ENCODE measurements at places on chromosomes 13 and 19.

DNA sequence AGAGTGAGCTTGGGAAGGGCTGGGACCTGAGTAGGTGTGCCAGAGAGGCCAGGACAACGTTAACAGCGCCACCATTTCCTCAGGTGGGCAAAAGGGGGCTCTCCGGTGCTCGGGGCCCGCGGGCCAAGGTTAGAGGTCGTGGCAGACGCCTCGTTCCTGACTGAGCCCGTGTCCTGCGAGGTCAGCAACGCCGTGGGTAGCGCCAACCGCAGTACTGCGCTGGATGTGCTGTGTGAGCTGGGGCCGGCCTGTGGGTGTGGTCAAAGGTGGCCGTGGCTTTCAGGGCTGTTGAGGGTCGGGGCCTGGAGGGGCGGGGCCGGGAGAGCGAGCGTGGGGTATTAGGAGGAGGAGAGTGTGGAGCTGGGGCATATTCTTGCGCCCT lies 3.7 kb downstream of the KIRREL2 start:
- no peak for DNase-seq

DNA sequence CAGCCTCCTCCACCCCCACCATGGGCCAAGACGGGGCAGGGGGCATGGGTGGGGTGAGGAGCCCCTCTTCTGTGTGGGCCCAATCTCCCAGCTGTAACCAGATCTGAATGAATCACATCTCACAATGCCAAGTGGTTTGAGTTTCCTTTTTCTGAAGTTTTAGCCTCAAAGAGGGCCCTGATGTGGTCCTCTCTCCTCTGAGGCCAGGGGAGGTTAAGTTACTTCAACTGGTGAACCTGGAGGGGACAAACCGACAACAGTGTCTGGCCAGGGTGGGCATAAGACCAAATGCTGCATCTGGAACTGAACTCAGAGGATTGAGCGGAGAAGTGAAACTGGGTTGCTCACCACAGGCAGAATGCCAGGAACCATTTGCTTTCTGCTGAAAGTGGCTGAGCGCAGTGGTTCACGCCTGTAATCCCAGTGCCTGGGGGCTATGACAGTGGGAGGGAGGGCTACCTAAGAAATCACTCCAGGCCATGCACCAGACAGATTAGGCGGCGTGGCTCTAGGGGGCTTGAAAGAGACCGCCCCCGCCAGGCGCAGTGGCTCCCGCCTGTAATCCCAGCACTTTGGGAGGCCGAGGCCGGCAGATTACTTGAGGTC lies 15.4 kb upstream of the IRGC start:
- DNase-seq = peak; percentile 98

DNA sequence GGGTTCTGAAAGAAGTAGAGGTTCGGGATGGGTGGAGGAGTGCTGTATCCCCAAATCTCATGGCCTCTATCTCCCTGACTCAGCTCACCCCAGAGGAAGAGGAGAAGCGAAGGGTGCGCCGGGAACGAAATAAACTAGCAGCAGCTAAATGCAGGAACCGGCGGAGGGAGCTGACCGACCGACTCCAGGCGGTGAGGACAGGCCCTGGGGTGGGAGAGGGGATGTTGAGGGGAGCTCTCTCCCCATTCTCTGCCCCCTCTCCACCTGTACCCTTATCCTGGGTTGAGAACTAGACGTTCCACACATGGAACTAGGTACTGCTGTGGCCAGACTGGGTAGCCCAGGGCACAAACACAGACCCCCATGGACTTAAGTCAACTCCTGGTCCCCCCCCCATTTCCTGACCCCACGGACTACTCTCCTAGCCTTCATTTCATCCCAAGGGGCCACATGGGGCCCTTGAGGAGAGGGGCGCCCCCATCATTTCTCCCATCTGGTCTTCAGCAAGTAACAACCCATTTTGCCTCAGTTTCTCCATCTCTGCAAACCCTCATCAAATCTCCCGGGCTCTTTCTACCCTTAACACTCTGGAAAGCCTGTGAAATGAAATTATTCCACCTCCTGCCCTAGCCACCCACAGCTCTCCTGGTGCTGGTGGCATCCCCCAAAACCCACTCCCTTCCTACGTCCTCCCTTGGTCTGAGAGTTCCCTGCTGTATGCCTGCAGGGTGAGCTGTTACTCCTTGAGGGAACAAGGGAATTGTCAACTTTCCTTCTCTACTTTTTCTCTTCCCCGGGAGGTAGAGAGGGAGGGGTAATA lies 3.5 kb downstream of the FOSB start:
- no peak for DNase-seq

DNA sequence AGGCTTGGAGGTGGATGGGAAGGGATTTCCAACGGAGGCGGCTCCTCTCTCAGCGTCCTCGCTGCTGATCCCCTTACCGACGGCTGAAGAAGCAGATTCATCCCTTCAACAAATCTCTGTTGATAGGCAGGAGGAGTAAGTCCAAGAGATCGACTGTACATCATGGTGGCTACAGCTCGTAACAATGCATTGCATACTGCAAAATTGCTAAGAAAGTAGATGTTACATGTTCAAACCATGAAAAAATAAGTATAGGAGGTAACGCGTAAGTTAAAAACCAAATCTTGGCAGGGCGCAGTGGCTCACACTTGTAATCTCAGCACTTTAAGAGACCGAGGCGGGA lies 468 bp upstream of the SLC39A3 start:
- DNase-seq = no peak

DNA sequence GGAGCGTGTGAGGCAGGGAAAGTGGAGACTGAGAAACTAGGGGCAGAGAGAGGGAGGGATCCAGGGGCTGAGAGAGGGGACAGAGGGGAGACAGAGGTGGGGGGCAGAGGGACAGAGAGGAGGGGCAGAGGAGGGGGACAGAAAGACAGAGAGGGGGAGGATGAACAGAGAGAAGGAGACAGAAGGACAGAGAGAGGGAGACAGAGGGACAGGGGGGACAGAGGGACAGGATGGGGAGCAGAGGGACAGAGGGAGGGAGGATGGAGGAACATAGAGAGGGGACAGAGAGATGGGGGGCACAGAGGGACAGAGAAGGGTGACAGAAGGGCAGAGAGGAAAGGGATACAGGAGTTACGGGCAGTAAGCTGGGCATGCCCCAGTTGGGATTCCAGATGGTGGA lies 14.7 kb upstream of the NANOS2 start:
- DNase-seq = no peak

DNA sequence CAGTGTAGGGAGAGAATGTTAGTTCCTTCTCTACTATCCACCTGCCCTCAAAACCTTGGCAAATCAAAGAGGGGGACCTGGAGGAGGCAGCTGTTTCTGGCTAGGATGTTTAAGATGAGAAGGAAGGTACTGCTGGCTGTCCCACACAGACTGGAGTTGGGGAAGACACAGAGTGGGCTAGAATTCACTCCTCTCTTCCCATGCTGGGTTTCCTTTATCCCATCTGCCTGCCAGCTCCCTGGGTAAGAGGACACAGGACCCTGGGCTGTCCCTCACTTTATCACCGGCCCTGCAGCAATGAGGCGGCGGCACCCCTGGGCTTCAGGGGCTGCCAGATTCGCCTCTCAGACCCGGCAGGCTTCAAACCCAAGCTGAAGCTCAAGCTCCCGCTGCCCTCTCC lies 69.5 kb downstream of the KLF2 start:
- DNase-seq = no peak

DNA sequence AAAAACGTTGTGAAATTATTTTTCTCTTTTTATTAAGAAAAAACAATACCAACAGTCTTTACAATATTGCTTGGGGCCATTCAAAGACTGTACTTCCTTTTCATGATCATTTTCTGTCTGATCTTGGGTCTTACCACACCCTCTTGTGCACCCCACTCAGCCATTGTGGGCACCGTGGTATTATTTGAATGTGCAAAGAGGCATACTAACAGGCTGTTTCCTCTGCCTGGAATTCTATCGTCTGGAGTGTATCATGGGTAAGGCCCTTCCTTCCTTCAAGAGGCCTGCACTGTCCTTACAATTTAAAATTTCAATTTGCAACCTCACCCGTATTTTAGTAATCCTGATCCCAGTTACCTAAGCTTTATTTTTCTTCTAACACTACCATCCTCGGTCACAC lies 76.5 kb downstream of the FGF14 start:
- no peak for DNase-seq

DNA sequence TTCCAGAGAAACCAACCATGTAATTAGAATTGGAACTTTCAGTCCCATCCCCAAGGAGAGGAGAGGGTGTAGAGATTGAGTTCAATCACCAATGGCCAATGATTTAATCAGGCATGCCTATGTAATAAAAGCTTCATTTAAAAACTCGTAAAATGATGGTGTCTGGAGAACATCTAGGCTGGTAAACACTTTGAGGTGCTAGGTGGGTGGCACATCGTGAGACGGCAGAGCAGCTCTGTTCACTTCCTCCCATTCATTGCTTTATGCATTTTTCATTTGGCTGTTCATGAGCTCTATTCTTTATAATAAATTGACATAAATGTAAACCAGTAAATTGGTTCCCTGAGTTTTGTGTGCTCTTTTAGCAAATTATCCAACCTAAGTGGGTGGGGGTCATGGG lies 90.1 kb downstream of the ELF1 start:
- no peak for DNase-seq

DNA sequence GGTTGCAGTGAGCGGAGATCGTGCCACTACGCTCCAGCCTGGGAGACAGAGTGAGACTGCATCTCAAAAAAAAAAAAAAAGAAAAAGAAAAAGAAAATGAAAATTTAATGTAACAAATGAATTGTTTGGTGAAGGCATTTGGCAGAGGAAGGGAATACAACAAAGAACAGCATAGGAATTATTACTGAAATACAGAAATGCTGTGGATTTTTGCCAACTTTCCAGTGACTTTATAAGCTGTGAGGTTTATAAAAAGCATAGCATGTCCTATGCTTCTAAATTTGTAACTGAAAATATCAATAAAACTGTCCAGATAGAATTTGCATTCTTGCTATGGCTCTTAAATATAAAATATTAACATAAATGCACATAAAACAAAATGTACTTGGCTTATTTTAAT lies 112.9 kb upstream of the IRS2 start:
- DNase-seq = no peak

DNA sequence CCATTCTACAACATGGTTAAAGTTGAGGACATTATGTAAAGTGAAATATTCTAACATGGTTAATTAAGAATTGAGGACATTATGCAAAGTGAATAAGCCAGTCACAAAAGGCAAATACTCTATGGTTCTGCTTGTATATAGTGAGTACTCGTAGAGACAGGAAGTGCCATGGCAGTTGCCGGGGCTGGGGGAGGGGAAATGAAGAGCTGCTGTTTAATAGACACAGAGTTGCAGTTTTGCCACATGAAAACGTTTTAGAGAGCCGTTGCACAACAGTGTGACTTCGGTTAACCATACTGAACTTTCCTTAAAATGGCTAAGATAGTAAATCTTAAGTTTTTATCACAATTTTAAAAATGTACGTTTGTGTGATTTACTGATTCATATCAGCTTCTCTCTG lies 176.9 kb downstream of the SHISA2 start:
- DNase-seq = no peak

GRCh38 chr13:32056316-32056715 lies 24.7 kb downstream of the FRY start:
- DNase-seq = no peak

DNA sequence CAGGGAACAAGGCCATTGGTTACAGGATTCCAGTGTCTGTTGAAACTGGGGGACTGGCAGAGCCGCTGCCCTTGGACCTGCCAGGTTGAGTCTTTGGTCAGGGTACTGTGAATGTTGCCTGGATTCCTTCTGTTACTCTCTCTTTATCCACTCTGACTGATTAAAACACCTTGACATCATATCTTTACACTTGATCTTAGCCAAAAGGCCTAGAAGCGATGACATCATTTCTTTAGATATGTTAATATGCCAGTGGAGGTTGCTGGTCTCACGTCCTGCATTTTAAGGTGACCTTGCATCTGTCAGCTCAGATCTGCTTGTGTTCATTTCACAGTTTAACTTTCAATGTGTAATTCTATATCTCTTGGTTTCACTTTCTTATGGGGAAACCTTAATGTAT lies 9.2 kb downstream of the GPATCH1 start:
- no peak for DNase-seq

DNA sequence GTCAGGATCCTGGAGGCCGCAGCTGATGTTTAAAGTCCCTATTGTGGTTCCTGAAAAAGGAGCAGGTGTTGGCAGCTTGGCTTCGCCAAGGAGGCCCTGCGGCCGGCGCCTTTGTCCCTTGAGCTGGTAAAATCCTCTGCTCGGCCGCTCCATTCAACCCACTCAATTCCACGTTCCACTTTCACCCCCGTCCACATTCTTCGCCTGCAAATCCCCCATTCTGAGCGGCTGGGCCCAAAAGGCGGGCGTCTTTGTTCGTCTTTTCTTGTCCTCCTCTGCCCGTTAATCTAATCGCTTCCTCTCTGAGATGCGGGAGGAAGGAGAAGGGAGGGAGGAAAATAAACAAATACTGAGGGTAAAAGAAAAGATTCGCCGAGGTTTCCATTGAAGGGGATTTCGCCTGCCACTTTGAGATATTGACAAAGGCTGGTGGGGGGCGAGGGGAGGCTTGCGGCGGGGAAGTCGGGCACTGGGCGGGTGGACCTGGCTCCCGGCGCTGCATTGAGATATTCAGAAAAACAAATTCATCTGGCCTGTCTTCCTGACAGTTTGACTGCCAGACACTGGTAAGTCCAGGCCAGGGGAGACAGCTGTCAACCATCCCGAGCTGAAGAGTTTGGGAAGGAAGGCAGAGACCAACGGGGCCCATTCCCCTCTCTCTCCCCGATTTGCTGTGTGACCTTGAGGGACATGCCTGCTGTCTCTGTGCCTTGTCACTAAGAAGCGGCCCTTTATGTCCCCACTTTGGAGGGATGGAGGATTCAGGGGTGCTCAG lies 37.6 kb downstream of the ZNRF4 start:
- no peak for DNase-seq

DNA sequence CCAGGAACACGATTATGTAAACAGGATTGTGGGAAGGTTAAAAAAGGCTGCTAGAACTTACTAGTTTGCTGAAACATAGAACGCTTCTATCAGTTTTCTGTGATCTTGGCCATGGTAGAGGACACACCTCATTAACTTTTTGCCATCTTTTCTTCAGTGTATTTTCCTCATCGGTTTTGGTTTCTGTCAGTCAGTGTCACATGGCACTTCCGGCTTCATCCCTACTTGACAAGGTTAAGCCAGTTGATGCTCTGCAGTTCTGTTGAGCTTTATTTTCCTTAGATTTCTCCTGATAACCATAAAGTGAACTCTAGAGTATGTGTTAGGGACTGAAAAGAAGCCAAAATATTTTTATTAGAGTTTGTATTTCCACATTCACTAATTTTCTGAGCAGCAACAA lies 147.5 kb downstream of the NDFIP2 start:
- DNase-seq = no peak

DNA sequence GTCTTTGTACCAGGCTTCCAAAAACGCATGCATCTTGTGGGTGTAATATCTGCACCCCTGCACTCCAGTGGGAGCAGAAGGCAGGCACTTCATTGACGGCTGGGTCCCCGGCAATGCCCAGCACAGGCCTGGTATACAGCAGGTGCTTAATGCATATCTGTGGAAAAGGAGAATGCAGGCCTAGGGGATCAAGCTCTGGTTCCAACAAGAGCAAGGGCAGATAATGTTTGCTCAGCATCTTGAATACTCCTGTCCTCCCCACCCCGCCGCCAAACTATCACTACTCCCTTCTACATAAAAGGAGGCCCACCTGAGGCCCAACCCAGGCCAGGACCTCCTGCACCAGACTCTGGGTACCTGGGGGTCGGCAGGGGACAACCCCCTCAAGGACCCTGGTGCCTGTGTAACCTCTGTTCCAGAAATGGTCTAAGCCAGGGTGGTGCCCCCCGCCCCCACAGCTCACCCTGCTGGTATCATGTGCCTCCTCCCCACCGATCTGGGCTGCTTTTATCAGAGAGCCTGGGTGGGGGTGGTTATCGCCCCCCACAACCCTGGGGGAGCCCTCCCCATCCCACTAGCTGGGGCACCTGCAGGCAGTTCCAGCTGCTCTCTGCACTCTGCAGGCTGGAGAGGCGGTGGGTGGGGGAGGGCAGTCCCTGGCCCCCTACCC lies 4.8 kb downstream of the KLF16 start:
- DNase-seq = no peak

Measured in RPMI7951 (cell line).